RPMI7951 (cell line): ENCODE measurements at places on chromosomes 4 and X. TPM values are rescaled to one million over a fixed set of nuclear protein-coding genes. Genes with fewer than 3 reads are reported as not detected.

DCAF4L1 gene
- 0.10 TPM in 1 of 2 replicates, not detected in the other for total RNA-seq

ZFP42 gene
- 0.24 TPM in 1 of 2 replicates, not detected in the other for total RNA-seq

SORCS2 gene
- total RNA-seq: 2.0 and 2.9 TPM in 2 replicates

TCP11X2 gene
- not detected in 2 replicates for total RNA-seq

LDB2 gene
- total RNA-seq: 0.24 and 0.98 TPM in 2 replicates

RASGEF1B gene
- total RNA-seq: not detected in 2 replicates

HSFX1 gene
- total RNA-seq: 0.20 and 0.36 TPM in 2 replicates

RENBP gene
- total RNA-seq: 1.7 and 1.9 TPM in 2 replicates

OPHN1 gene
- 3.5 and 6.0 TPM in 2 replicates for total RNA-seq

CENPVL2 gene
- total RNA-seq: not detected in 2 replicates

AMTN gene
- not detected in 2 replicates for total RNA-seq

NLGN4X gene
- total RNA-seq: under 0.01 TPM in 1 of 2 replicates, not detected in the other

EVC gene
- total RNA-seq: 13.8 and 13.9 TPM in 2 replicates

POU3F4 gene
- not detected in 2 replicates for total RNA-seq

SPANXA1 gene
- total RNA-seq: 3.8 and 69.2 TPM in 2 replicates
